ENCODE measurements at places on chromosomes 1 and 21.

- no peak for DNase-seq
Observed at GRCh38 chr1:83802460-83803152, 196.3 kb downstream of the TTLL7 start.

- DNase-seq, result no peak
Observed at GRCh38 chr1:208449951-208450350, 205.8 kb upstream of the PLXNA2 start.

- DNase-seq, result no peak
Observed at GRCh38 chr1:52523376-52523775, 29.5 kb downstream of the TUT4 start.

- no peak for DNase-seq
Observed at GRCh38 chr1:70768216-70768615, 279.4 kb downstream of the PTGER3 start.

- peak; percentile 33 for DNase-seq
Observed at GRCh38 chr21:44057960-44058651, 46.0 kb downstream of the TRAPPC10 start.

- DNase-seq, result no peak
Observed at GRCh38 chr1:16076031-16076864, 2.8 kb upstream of the FAM131C start.

DNA sequence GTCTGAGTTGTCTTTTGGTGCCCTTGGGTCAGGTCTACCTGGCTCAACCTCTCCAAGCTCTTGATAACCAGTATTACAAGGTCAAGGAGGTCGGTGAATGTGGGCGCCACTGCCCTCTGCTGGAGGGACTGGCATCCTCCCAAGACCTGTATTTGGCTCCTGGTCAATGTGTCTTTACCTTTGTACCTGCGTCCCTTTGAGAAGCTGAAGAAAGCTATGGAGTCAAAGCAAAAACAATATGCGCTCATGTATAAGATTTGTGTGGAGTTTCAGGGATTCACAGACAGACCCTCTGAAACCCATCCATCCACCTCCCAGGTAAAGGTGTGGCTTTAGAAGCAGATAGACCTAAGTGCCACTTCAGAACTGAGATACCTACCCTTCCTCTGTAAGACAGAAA, 61.8 kb upstream of the NBL1 start:
- DNase-seq, result peak; percentile 61

DNA sequence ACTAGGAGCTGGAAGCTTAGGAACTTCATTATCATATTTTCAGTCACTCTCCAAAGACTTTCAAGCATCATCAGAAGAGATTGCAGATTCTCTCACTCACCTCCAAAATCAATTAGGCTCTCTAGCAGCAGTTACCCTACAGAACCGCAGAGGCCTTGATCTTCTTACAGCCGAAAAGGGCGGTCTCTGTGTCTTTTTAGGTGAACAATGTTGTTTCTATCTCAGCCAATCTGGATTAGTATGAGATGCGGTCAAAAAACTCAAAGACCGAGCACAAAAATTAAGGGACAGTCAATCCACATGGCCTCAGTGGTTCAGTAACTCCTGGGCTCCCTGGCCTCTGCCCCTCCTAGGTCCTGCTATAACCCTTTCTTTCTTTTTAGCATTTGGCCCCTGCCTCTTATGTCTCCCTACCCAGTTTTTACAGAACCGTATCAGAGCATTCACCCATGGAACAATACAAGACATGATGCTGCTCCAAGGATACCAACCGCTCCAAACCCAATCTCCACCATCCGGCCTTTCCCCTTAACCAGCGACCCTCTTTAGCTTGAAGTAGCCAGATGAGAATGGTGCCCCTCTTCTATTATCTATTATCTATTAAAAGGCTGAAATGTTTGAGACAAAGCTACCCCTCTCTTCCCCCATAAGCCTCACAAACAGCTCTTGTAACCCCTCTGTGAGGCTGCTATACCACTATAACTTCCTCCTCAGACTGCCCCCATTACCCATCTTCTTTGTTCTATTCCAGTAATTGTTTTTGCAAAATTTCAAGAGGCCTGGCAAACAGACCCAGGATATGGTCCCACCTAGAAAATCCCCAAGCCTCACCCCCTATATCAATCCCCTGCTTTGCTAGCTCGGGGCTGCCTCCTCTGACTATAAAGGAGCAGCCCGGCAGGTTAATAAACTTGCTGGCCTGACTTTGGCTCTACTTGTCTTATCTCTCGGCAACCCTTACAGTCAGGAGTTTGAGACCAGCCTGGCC, 18.7 kb upstream of the CA6 start:
- no peak for DNase-seq

- no peak for DNase-seq
Observed at GRCh38 chr1:156115514-156116374, 1.2 kb downstream of the LMNA start.

DNA sequence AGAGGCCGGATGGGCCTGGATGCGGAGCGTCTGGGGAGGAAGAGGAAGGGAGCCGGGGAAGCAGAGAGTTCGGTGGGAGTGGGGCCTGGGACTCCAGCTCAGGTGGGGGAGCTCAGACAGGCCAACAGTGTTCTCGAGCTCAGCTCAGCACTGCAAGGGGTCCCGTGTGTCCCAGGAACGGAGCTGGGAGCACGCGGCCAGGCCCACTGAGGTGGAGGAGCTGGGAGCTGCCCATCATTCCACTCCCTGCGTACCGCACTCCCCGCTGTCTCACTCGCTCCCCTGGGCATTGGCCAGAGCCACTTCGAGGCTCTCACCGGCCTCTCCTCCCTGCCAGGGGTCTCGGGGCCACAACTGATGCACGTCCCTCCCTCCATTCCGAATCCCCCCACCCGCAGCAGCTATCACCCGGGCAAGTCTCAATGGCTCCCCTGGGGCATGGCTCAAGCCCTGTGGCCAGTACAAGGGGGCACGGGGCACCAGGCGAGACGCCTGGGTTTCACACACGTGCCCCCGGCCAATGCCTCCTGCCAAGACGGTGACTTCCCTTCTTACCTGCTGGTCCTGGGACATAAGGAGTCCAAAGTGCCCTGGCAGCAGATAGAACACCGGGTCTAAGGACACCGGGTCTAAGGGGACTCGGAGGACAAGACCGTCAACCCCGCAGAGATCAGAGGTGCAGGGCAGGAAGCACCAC, 30.3 kb upstream of the COL6A2 start:
- no peak for DNase-seq

DNA sequence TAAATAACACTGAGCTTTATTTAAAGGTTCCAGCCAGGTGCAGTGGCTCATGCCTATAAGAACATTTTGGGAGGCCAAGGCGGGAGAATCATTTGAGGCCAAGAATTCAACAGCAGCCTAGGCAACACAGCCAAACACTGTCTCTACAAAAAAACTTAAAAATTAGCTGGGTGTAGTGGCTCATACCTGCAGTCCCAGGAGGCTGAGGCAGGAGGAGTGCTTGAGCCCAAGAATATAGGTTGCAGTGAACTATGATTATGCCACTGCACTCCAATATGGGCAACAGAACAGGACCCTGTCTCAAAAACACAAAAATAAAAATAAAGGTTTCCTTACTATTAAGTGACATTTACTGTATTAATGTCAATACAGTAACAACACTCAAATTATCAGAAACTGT, 2.1 kb downstream of the TAF12 start:
- DNase-seq, result peak; percentile 14

- DNase-seq, result no peak
Observed at GRCh38 chr1:171296897-171297296, 17.1 kb upstream of the FMO4 start.

DNA sequence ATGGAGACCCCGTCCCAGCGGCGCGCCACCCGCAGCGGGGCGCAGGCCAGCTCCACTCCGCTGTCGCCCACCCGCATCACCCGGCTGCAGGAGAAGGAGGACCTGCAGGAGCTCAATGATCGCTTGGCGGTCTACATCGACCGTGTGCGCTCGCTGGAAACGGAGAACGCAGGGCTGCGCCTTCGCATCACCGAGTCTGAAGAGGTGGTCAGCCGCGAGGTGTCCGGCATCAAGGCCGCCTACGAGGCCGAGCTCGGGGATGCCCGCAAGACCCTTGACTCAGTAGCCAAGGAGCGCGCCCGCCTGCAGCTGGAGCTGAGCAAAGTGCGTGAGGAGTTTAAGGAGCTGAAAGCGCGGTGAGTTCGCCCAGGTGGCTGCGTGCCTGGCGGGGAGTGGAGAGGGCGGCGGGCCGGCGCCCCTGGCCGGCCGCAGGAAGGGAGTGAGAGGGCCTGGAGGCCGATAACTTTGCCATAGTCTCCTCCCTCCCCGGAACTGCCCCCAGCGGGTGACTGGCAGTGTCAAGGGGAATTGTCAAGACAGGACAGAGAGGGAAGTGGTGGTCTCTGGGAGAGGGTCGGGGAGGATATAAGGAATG, 505 bp downstream of the LMNA start:
- DNase-seq, result no peak

DNA sequence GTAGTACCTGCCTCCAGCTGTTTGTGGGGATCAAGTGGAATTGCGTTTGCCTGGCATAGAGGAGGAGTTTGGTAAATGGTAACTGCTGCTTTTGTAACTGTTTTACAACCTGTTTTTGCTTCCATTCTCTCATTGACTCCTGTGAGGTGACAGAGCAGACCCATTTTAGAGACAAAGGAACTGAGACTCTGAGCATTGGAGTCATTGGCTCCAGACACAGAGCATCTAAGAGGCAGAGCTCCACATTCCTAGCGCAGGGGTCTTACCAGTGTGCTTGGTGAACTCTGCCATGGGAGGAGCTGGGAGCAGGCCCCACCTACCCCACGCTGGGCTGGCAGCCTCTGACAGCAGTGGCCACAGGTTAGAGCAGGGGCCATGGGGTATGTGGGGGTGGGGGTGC, 2.4 kb downstream of the LDLRAP1 start:
- no peak for DNase-seq

- DNase-seq, result no peak
Observed at GRCh38 chr1:56029319-56030003, 549.9 kb downstream of the PLPP3 start.

GRCh38 chr1:172391976-172392375, 28.5 kb upstream of the C1orf105 start:
- no peak for DNase-seq

DNA sequence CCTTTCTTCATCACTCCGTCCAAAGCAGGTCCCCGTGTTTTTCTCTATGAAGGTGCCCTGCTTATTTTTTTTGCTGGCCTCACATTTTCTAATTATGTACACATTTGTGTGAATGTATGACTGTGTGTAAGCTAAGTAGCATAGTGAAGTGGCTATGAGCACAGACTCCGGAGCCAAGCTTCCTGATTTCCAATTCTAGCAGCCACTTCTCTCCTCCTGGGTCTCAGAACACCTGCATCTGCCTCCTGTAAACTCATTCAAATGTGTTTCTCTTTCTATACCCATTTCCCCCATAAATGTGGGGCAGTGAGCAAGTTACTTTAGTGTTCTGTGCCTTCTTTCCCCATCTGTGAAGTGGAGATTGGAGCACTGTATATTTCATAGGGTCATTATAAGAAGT, 2.1 kb downstream of the SLAMF6 start:
- DNase-seq, result no peak

DNA sequence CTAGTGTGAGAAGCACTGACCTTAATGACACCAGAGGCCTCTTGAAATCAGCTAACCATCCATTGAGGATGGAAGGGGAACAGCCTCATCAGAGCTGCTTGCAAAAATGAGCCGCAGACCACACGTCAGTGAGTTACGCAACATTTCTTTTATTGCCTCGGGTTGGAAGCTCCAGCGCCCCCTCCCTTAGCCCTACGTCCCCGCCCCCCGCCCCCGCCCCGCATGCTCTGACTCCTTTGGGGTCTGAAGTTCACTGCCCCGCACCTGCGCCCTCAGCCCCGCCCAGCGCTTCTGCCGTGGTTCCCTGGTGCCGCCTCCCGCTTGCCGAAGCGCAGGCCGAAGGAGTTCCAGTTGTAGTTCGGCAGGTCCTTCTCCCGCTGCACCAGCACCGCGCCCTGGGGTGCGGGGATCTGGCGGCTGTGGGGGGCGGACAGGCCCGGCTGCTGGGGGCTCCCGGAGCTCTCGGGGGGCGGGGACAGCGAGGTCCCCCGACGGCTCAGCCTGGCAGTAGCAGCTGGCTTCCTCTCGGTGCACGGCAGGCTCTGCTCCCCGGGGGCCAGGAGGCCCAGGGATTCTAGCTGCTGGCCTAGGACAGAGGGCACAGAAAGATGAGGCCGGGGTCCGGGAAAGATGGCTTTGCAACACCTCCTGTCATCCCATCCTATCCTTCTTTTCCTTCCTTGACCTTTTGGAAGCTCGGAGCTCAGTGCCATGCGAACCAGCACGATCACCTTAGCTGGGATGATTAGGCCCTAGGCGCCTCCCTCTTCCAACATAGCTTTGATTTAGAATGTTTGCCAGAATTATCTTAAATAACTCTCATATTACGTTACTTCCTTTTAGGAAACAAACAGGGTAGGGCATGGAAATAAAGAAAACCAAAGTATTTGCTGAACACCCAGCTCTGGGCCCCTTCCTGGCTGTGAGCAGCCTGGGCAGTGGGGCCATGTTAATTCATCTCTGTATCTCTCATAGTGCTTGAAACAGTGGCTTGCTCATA, 5.8 kb downstream of the KISS1 start:
- DNase-seq, result no peak

- no peak for DNase-seq
Observed at GRCh38 chr1:67752306-67752705, 67.3 kb downstream of the GADD45A start.

DNA sequence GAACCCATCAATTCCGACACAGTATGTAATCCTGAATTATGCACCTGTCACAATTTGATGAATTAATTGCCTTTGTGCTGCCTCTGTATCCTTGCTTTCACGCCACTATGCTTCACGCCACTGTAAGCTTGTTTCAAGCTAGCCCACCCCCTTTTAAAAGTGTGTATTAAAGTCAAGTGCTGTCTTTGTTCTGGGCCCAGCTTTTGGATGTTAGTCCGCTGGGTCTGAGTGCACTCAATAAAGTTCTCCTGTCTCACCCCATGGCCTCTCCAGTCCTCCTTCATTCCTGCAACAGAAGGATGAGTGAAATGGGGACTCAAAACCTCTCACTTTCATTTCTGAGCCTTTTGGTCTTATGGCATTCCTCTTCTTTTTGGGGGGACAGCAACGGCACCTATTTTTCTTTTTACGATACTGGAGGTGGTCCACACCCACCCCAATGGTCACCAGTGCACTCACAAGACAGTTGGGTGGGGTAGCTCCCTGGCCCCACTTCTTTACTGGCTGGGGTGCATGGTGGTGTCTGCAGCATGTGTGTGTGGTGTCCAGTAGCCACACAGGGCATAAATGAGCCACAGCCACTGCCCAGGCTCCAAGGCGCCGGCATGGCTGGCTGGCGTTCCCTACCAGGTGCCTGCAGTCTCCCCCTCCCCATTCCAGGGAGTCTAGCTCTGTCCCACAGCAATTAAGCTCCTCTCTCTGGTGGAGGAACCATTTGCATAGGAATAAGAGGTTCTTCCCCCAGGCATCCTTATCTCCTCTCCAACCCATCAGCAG, 1.8 kb downstream of the THEM4 start:
- no peak for DNase-seq

- DNase-seq, result no peak
Observed at GRCh38 chr1:29251164-29252124, 15.1 kb downstream of the PTPRU start.

GRCh38 chr1:51907079-51907702, 28.7 kb upstream of the NRDC start:
- DNase-seq, result no peak

- DNase-seq, result no peak
Observed at GRCh38 chr1:182295697-182296096, 95.9 kb downstream of the GLUL start.

GRCh38 chr1:154970631-154971340, at the start of gene SHC1:
SHC1 (minus strand) TSS chr1:154970747; CDS start chr1:154970526, 221 bp downstream.
- no peak for DNase-seq

- DNase-seq, result no peak
Observed at GRCh38 chr1:54846301-54846700, 40.7 kb downstream of the DHCR24 start.

GRCh38 chr1:184947497-184948256, 26.6 kb downstream of the NIBAN1 start:
- no peak for DNase-seq

GRCh38 chr1:203586496-203587081, 40.0 kb upstream of the ATP2B4 start:
- no peak for DNase-seq

Measured in T follicular helper cell (primary cell).